Activated CD4-positive, alpha-beta T cell treated with anti-CD3 and anti-CD28 coated beads, Interleukin-2, amount 50 U/mL, for 16 hours (primary cell): ENCODE measurements at places on chromosomes 3 and 15.

- DNase-seq, result no peak
These were observed 133.3 kb downstream of the ADAM10 start for GRCh38 chr15:58616171-58616570.

DNA sequence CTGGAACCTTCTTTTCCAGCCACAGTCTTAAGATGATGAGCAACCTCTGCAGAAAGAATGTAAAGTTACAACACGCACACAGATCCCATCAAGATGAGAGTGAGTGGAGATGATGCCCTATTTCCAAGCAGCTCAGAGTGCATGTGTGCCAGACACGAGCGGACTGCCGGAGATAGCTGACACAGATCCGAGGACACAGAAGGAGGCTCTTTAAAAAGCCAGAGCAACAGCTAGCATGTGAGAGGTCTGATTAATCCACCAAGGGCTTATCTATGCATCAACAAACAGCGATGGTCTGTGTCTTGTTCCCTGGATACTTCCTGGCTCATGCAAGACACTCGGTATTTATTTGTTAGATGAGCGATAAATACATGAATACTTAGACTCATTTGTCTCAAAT, 128.6 kb upstream of the DLG1 start:
- DNase-seq, result no peak

- no peak for DNase-seq
These were observed 90.1 kb downstream of the CGGBP1 start for GRCh38 chr3:87968668-87969067.

DNA sequence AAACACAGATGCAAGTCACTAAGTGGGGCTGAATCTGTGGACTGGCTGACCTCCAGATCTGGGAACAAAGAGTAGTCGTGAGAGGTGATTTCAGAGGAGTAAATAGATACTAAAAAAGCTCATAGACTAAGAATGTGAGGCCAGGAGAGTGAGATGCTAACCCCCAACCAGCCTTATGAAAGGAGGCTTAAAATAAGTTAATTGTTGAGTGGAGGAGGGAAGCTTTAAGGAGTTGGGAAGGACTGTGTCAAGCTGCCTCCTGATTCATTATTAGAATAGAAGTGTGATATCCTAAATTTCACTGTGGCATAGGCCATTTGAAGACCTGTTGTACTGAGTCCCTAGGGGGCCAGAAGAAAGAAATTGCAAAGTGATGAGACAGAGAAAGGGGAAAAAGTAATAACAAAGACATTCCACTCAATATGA, 107.6 kb downstream of the RBPMS2 start:
- DNase-seq, result no peak

DNA sequence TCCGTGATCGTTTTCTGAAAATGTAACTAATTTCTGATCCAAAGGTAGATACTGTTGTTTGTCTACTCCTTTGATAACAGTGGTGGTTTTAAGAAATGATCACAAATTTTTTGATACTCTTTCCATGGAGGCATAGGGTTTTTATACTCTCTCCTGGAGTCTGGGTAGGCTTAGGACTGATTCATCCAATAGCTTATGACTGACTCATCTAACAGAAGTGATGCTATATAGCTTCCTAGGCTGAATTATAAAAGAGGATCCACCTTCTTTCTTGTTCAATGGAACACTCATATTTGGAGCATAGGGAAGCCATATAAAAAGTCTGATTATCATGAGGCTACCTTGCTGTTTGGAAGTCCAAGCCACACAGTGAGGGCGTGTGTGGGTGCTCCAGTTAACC, 84.3 kb downstream of the CHST2 start:
- no peak for DNase-seq

DNA sequence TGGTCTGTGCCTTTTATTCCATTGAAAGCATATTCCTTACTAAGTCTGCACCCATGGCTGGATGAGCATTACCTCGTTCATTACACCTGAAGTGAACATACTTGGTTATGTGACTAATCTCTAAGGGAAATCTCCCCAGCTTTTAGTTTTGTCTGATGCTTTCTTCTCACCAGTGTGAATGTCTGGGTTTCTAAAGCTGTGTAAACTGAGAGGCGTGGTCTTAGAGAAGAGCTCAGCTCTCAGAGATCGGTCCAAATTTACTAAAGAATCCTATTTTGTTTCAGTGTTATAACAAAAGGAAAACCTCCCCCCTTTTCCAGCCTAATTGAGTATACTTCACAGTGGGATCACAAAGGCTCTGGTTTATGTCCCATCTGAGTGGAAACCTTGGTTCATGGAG, 352.3 kb downstream of the PTPRG start:
- DNase-seq, result no peak

DNA sequence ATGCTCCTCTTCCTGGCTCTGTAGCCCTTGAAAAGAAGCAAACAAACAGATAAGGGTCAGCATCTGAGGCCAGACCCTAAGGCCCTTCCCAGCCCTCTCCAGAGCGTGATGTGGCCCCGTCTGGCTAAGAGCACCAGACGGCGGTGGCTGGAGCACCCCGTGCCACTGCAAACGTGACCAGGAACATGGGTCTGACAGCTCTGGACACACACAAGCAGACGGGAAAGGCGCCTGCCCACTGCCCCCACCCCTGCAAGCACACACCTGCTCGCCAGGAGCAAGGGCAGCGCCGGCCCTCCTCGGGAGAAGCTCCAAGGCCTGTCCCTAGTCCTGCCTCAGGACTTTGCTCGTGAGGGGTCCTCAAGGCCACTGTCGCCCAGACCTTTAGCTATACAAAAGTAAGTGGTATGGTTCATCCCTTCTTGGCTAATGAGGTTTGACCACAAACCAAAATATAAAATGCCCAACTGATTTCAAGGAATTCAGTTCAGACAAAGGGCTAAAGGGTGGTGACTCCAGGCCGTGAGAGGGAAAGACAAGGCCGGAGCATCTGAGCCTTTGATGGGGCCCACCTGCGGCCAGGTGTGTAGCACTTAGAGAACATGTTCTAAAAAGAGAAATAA, 90.4 kb downstream of the XXYLT1 start:
- no peak for DNase-seq

DNA sequence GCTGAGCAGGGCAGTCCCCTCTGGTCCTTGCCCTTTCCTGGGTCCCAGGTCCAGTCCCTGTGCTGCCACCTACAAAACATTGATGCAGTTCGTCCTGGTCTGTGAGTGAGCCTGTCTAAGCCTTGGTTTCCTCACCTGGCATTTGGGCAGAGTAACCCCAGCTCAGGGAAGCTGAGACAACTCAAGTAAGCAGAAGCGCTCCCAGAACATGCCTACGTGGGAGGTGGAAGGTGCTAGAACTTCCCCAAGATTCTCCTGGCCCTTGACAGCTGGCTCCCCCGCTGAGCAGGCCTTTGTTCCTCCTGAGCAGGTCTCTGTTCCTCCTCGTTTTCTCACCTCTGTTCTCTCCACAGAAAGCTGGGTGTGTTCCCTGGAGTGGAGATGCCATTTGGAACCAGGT, 30.5 kb downstream of the PRR20G start:
- DNase-seq, result no peak

- no peak for DNase-seq
These were observed 261.4 kb downstream of the ZMAT3 start for GRCh38 chr3:178810181-178810580.

GRCh38 chr3:143247073-143247472, 127.5 kb downstream of the CHST2 start:
- DNase-seq, result no peak

GRCh38 chr3:134381076-134381475, 6.8 kb upstream of the AMOTL2 start:
- no peak for DNase-seq

GRCh38 chr15:69729167-69729748, 276.6 kb downstream of the RPLP1 start:
- DNase-seq, result peak; percentile 64

- no peak for DNase-seq
These were observed 513 bp downstream of the VGLL4 start for GRCh38 chr3:11643201-11643603.

DNA sequence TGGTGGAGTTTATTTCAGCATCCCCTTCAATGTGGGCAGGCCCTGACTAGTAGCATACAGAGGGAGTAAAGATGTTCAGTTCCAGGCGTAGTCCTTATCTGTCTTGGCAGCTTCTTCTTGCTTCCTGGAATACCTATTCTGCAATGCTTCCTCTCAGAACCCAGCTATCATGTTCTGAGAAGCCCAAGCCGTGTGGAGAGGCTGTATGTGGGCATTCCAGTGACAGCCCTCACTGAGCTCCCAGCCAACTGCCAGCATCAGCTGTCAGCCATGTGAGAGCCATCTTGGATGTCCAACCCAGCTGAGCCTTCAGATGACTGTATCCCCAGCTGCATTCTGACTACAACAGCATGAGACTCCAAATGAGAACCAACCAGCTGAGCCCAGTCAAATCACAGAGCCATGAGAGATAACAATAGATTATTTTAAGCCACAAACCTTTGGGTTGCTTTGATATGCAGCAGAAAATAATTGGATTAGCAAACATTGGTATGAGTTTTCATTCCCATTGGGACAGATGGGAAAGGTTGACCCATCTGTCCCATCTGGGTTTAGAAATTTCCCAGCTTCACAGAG, 8.4 kb upstream of the CMTM7 start:
- no peak for DNase-seq

DNA sequence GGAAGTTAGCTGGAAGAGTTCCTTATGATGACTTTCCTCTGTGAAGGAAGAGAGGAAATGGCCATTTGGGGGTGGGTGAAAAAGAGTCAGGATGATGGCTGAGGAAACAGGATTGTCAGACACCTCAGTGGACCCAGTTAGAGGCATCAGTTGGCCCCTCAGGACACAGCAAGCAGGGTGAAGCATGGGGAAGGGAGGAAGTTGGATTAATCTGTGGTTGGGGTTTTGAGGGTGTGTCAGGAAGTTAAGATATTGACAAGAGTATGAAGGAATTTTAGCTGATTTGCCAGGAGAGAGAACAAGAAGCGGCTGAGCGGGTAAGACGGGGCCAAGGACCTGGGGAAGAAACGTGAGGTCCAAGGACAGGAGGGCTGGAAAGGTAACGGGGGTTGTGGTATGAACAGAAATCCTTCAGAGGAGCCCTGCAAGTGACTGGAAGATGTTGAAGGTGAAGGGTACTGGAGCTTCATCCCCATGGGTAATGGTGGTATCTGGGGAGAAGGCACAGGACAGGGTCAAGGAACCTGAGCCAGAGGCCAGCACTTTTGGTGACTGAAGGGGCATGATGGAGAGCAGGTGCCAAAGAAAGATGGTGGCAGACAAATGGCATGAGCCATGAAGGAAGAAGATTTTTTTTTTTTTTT, 2.7 kb downstream of the UQCC5 start:
- DNase-seq, result no peak

GRCh38 chr3:164406281-164406680, 672.0 kb downstream of the SI start:
- DNase-seq, result no peak

GRCh38 chr15:58459560-58459959, 27.8 kb downstream of the LIPC start:
- DNase-seq, result no peak

GRCh38 chr3:123113889-123114450, 47.1 kb downstream of the PDIA5 start:
- DNase-seq, result no peak

- peak; percentile 47 for DNase-seq
These were observed 17.6 kb downstream of the ACAD11 start for GRCh38 chr3:132641837-132642538.

GRCh38 chr3:53346922-53347260, 452 bp downstream of the DCP1A start:
- DNase-seq, result no peak

- no peak for DNase-seq
These were observed 194.6 kb downstream of the FAM43A start for GRCh38 chr3:194879991-194880939.

GRCh38 chr3:15585111-15585845, 16.1 kb downstream of the HACL1 start:
- no peak for DNase-seq

DNA sequence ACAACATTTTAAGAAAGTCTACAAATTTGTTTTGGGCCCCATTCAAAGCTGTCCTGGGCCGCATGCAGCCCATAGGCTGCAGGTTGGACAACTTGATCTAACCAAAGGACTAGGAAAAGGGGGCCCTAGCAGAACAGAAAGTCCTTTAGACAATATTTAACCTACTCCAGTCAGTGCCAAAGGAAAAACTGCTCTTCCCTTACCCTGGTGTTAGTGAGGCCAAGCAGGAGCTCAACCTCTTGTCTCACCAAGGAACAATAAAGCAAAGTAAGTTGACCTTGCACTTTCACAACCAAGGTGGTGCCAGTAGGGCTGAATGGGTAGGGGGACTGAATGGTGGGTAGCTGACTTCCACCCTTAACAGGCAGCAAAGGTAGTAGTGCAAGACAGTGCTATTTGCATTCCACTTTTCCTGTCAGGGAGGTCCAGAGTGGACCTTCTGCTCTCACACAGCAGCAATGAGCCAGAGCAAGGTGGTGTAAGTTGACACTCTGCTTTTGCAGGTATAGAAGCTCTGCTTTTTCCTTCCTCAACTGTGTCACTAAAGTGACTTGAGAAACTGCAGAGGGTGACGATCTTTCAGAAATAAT, 124.9 kb downstream of the WDR72 start:
- DNase-seq, result no peak
